Stimulated activated CD8-positive, alpha-beta memory T cell treated with anti-CD3 and anti-CD28 coated beads, Interleukin-7, amount 100 ng/mL, for 1 hour (primary cell): ENCODE measurements at places on chromosomes 12 and 14.

DNA sequence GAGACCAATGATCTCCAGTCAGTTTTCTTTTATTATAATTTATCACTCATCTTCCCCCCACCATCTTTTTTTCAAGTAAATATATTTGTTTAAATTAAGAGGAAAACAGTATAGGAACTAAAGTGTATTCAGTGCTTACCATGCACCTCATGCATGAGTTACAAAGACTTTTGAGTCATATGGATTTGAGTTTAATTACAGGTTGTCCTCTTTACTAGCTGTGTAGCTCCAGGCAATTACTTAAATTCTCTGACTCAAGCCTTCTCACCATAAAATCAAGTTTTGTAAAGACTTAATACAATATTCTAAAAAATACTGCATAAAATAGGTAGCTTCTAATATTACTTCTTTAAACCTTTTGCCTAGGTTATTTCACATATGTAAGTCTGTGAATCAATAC, 251.3 kb downstream of the SLC16A7 start:
- DNase-seq = no peak

- DNase-seq = no peak
Measured at GRCh38 chr12:105485321-105485910, 154.9 kb downstream of the C12orf75 start.

DNA sequence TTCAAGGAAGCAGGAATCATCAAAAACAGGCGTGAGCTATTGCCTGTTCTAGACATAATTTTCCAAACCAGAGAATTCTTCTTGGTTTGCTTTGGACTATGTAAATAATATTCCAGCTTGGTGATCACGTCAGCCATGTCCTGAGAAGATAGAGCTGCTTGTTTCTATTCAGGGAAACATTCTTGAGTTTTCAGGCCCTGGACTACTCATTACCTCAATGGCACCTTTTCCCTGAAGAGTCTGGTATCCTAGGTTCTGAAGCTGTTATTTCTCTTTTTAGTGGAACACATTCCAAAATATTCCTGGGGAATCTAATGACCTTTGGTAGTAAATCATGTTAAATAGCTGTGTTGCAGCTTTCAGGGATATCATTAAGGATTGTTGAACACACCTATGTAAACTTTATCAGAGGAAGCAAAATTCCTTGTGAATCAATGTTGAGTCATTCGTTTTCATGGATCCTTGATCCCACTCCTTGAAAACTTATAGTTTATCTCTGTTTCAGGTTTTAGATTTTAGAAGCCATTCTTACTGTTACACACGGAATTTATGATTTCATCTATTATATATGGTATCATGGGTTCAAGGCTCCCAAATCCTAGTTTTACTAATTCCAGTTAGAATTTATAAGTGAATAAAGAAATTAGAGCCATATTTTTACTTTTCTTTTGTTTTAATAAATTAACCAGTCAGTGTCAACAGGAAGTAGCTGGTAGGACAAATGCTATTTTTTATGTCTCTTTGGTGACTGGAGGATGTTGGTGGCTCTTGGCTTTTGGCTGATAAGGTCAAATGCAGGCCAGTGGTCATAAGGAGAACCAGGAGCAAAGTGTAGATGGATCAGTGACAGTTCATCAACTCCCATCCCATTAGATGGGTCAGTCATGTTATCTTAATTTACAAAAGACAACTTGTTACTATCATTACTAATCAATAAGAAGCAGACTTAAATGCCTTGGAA, 380.1 kb downstream of the ZFP36L1 start:
- no peak for DNase-seq

DNA sequence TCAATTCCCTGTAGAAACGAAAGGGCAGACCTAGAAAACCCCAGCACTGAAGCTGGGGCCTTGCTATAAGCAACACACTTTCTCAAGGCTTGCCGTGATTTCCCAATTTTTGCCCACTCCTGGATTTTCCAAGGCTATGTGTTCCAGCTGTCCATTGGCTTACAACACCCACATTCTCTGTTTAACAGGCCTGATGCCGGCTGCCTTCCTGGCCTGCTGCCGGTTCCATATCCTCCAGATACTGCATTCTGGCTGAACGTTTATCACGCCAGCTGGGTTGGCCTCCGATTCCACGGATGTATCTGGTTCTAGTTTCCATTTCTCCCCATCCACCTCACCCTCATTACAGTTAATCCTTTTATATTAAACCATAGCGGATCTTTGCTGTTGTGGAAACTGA, 2.0 kb upstream of the PCNX1 start:
- DNase-seq = no peak

DNA sequence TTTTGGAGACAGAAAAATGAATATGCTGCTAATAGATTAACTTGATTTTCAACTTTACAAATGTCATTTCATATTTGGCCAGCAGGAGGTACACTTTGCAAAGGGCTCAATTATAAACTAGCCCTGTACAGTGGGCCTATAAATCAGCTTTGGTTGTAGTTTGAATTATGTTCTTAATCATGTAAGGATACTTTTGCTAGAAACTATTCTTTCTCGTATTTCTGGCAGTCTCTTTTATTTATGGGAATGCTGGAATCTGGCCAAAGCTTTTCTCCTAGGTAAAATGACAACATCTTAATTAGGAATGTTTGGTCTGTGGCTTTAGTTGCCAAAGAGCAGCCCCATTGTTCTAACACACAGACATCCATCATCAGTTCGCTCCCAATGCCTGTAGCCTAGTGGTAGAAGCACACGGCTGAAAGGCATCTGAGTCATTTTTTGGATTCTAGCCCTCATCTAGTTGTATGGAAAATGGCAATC, 1322.3 kb upstream of the SEL1L start:
- no peak for DNase-seq

DNA sequence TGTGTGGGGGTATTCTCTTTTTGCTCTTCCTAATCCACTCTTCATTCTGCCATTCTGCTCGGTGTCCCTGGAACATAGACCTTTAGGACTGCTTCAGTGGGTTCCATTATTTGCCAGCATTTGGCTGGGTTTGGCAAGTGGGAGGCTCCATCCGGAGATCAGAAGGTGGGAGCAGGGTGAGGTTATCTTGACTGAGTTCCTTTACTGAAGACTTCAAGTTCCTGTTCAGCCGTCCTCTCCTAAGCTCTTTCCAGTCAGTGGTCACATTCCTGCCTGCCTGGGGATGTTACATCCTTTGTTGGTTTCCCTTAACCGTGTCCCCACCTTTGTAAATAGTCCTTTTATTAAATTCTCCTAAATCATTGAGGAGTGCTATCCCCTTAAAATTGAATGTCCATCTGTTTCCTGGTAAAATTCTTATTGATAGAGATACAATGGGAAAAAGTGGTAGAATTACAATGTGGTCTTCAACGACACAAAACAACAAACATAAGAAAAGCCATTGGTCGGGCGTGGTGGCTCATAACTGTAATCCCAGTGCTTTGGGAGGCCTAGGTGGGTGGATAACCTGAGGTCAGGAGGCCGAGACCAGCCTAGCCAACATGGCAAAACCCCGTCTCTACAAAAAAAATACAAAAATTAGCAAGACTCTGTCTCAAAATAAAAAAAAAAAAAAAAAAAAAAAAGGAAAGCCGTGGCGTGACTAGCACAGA, 5.0 kb upstream of the MIA2 start:
- no peak for DNase-seq

DNA sequence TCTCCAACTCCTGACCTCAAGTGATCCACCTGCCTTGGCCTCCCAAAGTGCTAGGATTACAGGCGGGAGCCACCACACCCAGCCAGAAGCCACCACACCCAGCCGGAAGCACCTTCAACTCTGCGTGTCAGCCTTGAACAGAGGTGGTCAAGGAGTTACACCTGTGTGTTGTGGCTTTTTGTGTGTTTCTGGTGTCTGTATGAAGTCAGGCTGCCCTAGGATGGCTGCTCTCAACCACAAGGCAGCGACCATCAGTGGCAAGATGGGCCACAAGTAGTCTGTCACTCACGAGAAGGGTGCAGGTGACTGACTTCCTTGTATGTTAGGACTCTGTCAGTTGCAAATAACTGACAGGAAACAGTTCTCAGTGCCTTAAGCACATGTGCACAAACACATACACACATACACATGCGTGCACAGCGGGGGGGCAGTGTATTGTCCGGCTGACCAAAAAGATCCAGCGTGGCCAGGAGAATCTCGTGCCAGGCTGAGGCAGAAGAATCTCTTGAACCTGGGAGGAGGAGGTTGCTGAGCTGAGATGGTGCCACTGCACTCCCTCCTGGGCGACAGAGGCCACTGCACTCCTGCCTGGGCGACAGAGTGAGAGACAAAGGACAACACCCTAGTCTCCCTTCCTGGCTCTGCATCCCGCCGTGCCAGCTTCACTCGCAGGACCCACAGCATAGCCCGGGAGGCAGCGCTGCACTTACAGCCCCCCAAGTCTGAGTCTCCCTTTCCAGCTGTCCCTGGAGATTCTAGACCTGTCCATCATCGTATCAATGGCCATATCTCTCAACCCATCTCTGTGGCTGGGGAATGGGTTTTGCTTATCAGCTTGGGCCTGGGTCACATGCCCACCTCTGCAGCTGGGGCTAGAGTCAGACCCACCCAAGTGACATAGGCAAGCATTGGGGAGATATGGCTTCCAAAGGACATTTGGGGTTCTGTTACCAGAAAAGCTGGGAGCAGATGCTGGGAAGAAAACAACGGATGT, 13.7 kb downstream of the P2RX4 start:
- DNase-seq = no peak

DNA sequence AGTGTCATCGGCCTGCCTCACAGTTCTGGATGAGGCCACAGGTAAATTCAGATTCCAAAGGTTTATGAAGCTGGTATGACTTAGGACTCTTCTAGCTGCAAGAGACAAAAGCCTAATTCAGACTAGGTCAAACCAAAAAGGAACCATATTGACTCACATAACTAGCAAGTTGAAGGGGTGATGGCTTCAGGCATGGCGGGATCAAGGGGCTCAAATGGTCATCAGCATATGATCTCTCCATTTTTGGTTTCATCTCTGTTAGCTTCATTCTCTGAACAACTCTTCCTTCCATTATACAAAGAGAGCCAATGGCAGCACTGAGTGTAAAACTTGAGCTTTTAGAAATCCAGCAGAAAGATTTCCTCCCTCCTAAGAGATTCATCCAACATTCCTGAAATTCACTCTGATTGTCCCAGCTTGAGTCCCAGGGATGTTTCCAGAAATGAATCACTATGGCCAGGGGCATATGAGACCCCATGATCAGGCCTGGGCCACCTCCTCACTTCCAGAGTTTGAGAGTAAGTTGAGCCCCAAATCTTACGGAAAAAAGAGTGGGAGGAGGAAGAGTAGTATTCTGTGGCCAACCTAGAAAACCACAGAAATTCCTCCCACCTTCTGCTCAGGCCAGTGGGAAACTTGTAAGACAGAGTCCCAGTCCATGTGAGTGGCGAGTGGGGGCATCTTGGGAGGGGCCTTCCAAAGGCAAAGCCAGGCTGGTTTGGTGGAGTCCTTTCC, 2.0 kb upstream of the MAP1LC3B2 start:
- no peak for DNase-seq

DNA sequence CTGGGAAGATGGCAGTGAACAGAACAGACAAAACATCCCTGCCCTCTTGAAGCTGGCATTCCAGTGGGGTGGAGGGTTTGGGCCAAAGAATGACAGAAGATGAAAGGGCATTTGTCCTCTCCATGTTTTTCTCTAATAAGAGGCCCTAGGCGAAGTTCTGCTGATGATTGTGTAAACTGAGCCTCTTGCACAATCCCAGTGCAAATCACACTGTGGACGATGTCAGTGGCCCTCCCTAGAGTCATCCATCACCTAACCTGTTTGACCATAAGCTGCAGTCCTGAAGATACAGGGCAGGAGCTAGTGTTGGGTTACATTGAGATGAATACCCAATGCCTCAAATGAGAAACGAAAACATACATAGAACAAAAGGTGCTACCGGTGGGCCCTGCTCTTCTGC, 622.4 kb upstream of the TBX3 start:
- DNase-seq = no peak

DNA sequence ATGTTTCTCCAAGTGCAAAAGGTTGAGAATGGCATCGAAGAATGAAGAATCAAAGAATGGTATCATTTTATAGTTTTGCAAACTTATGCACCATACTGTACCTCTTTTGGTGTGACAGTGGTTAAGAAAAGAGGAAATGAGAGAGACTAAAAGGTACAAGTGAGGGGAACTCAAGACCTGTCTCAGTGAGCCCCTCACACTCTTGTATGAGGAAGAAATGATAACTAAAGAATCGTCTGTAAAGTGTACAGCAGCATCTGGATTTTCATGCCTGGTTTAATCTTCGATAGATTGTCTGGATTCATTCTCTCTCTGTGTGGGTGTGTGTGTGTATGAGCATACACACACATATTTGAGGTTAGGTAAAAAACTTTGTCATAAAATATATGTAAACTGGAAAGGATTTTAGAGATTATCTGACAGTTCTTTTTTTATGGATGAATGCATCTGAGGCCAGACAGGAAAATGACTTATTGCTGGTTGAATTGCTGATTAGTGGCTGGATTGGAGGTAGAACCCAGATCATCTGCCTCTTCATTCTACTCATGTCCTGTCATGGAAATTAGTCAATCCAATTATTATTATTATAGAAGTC, 16.0 kb upstream of the SLC38A2 start:
- DNase-seq = no peak

- no peak for DNase-seq
Measured at GRCh38 chr12:104410326-104410725, 46.4 kb upstream of the CHST11 start.

DNA sequence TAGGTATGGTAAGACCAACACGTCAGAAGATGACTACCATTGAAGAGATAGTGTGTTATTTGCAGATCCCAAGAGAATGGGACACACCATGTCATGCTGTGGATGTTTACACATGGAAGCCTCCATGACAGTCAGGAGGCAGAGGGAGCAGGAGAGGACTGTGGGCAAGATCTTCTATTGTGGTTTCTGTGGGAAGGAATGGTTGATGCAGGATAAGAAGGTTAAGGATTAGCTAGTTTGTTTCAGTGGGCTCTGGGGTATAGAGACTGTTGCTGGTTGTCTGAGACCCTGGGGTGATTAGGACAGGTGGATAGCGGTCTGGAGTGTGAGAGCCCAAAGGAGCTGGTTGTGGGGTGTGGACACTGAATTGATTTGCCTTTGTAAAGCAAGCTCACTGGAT, 23.3 kb downstream of the TAS2R7 start:
- DNase-seq = no peak

DNA sequence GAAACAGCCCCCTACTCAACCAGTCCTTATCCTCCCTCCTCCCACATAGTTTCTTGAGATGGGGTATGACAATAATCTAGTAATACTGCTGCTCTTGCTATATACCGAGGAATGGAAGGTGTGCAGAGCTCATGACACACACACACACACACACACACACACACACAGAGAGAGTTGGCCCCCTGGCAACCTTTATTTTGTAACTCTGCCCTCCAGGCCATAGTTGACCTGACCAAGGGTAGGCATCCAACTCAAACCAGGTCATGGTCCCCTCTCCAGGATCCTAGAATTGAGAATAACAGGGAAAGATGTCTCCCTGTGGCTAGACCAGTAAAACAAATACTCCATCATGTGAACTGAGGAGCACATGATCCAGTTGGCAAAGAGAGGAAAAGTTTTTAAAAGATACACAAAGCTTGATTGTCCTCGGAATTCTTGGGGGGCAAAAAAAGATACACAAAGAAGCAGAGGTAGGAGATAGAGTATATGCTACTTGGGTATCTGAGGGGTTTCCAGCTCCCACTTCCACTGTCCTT, 11.3 kb downstream of the ERO1A start:
- no peak for DNase-seq

- DNase-seq = no peak
Measured at GRCh38 chr14:31461545-31461944, 4.2 kb upstream of the DTD2 start.
